Endothelial cell of umbilical vein (primary cell): ENCODE measurements at places on chromosomes 4 and X. TPM values are rescaled to one million over a fixed set of nuclear protein-coding genes. Genes with fewer than 3 reads are reported as not detected.

Gene SLC4A4
- not detected in 2 replicates for total RNA-seq

DNA sequence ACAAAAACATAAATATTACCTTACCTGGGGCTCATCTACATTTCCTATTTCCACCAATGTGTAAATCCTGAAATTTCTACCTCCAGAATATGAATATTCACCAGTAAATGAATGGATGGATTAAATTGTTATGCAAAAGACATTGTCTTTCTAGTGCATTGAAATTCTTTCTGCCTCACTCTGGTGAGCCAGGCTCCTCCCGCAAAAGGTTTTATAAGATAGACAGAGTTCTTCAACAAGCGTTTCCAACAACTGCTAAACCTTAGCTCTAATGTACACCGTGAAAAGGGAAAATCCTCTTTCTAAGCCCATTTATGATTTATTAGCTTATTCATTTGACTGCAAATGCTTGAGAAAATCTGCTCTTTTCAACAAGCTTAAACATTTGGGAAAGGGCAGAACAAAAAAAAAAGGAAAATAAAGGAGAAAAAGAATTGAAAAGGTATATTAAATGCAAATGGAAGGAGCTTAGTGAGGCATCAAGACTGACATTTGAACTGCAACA lies 72.0 kb downstream of the LDB2 start:
- DNase-seq, result no peak

Gene LRP2BP
- 0.32 and 0.53 TPM in 2 replicates for total RNA-seq

DNA sequence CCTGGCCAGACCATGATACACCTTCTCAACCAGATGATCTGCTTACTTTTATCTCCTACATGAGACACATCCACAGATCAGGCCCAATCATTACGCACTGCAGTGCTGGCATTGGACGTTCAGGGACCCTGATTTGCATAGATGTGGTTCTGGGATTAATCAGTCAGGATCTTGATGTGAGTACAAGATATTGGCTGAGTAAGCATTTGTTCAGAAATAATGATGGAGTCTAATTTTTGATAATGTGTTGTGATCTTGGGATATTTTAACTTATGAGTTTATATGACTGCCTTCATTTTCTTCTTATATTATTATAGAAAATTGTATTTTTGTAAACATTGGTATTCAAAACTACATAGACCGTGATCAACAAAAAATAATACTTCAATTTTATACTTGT lies 39.4 kb downstream of the SLC10A6 start:
- DNase-seq, result no peak

DNA sequence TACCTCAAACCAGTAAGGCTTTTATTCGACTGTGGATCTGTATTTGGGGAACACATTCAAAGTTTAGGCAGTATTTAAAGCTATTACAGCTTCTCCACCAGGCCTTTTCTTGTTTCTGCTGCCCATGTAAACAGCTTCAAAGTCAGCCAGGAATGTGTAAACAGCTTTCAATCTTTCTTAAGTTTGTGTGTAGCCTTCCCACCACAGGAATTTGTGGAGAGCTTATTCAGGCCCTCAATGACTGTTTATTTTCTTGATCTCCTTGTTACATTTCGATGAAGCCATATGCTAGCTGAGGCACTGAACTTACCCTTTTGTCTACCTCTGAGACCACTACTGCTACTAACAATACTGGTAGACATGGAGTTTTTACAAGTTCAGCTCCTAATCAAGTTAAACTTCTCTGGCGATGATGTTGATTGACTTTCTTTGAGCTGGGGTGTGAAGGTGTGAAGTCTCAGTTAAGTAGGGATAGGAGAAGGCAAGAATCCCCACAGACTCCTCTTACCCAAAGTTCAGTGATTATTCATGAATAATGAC lies 72.6 kb downstream of the NWD2 start:
- DNase-seq, result no peak

Gene GUCY1B1
- 4.7 and 7.0 TPM in 2 replicates for total RNA-seq

GRCh38 chr4:8338351-8338961 lies 68.9 kb downstream of the HTRA3 start:
- no peak for DNase-seq

DNA sequence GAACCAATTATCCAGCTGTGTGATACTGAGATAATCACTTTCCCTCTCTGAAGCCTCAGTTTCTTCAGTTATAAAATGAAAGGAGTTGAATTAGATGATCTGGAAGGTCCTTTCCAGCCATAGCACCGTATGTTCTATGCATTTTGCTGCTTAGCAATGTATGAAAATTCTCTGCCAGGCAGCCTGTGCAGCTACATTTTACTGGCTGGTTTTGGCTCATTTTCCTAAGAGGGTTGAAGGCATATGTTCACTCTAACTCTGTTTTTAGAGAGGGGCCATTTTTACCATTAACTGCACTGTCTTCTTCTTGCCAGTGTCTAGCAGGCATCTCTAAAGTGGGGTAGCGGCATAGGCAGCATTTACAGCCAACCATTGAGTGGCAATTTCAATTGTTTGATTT lies 26.1 kb downstream of the TRPC5 start:
- no peak for DNase-seq

Gene SGCB
- total RNA-seq, result 54.0 and 54.4 TPM in 2 replicates

DNA sequence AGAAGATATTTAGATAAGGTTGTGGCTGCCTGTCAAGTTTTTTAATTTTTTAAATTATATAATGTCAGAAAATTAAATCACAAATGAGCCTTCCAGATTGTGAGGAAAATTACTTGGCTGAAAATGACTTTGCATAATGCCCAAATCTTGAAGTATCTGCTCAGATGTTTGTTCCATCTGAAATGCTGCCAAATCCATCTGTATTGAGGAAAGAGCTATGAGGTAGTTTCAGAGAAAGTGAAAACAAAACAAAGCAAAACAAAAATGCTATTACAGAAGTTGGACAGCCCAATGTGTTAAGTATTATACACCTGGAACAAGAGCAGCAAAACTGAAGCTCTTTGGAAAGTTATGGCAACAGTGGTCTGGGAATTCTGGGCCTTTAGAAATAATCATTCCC lies 23.3 kb upstream of the GUCY1B1 start:
- peak; percentile 31 for DNase-seq

Gene USP51
- total RNA-seq, result 0.77 and 0.97 TPM in 2 replicates

GRCh38 chr4:105650190-105650589 lies 58.3 kb downstream of the INTS12 start:
- no peak for DNase-seq

Gene CFAP99
- 0.12 TPM in 1 of 2 replicates, not detected in the other for total RNA-seq

GRCh38 chrX:150326541-150327247 lies 36.4 kb upstream of the MAMLD1 start:
- peak; percentile 1 for DNase-seq

- no peak for DNase-seq
These were observed 6.3 kb downstream of the EXOC1 start for GRCh38 chr4:55859711-55860110.

Gene RRAGB
- total RNA-seq, result 12.3 and 14.3 TPM in 2 replicates

GRCh38 chrX:46967547-46967946 lies 55.3 kb downstream of the JADE3 start:
- DNase-seq, result no peak

DNA sequence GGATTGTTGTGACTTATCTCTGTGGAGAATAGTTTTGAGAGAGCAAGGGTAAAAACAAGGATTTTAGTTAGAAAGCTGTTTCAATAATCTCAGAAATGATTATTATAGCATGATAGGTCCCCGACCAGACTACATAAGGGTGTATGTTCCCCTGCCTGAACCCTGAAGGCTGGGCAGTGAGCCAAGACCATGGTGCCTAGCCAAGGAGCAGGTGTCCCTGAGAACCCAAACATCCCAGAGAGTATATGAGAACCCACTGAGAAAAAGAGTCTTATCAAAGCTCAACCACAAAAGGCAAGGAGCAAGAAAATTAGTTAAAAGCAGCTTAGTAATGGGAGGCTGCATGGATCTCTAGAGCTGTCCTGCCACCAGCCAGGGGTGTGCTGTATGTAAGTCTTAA lies 94.9 kb upstream of the UNC5C start:
- DNase-seq, result no peak

- DNase-seq, result no peak
These were observed 45.2 kb upstream of the RPA4 start for GRCh38 chrX:96838537-96838936.

Gene HS3ST1
- total RNA-seq, result 0.92 and 1.3 TPM in 2 replicates

Gene RENBP
- total RNA-seq, result 6.2 and 8.0 TPM in 2 replicates

Gene UGT8
- total RNA-seq, result 0.11 and 0.14 TPM in 2 replicates

Gene BLTP1
- total RNA-seq, result 37.5 and 47.1 TPM in 2 replicates

- DNase-seq, result no peak
These were observed 567.1 kb downstream of the PPARGC1A start for GRCh38 chr4:23322732-23323131.

GRCh38 chr4:185312699-185313098 lies 83.0 kb downstream of the LRP2BP start:
- DNase-seq, result peak; percentile 4

- DNase-seq, result no peak
These were observed 38.6 kb upstream of the AADAT start for GRCh38 chr4:170128219-170128804.
